Activated B cell treated with CpG ODN at 0.5 μM for 24 hours (primary cell): ENCODE measurements at places on chromosomes 3 and 15.

DNA sequence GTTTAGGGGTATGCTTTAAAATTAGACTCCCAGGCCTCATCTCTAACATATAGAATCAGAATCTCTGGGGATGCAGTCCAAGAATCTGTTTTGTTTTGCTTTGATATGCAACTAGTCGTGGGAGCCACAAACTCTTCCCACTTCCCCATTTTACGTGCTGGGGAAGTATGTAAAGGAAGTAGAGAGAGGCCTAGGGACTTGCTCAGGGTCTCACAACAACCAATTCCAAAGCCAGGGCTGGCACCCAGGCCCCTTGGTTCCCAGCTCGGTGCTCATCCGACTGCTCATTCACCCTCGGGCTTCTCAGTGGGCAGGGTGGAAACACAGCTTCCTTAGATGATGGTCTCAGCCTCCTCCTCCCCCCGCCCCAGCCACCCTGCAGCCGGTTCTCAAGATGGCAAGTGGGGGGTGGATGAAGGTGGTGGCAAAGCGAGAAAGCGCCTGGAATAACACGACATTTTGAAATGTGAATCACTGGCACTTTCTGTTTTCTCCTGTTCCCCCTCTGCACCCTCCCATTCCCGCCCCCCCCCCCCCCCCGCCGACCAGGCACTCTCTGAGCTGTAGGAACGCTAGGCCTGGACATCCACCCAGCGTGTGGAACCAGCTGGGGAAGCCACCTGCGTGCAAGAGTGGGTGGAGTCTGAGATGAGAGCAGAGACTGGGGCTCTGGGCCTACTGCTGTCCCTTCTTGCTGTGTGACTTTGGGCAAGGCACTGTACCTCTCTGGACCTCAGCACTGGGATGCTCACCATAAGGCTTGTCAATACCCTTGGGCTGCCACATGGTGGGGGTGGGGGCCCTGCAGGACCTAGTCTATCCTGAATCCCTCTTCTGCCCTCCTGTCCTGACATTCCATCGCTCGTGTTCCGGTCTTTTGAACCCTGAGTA is 214.5 kb downstream of the RPLP1 start:
- peak; percentile 37 for DNase-seq

- no peak for DNase-seq
Observed at GRCh38 chr15:99086327-99086667, 18.6 kb upstream of the SYNM start.

DNA sequence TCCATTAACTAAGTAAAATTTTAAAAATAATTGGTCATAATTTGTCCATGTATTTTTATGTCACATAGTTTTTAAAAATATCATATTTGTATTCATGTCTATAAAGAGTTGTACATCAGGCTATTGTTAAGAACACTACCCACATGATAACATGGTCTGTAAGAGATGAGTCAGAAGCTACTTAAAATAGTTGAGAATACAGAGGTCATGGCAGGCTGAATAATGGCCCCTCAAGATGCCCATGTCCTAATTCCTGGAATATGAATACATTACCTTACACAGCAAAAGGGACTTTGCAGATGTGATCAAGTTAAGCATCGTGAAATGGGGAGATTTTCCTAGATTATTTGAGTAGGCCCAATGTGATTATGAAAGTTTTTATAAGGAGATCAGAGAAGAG is 782.9 kb upstream of the GOLIM4 start:
- DNase-seq = no peak

- DNase-seq = no peak
Observed at GRCh38 chr3:58178528-58179234, 32.1 kb downstream of the DNASE1L3 start.

DNA sequence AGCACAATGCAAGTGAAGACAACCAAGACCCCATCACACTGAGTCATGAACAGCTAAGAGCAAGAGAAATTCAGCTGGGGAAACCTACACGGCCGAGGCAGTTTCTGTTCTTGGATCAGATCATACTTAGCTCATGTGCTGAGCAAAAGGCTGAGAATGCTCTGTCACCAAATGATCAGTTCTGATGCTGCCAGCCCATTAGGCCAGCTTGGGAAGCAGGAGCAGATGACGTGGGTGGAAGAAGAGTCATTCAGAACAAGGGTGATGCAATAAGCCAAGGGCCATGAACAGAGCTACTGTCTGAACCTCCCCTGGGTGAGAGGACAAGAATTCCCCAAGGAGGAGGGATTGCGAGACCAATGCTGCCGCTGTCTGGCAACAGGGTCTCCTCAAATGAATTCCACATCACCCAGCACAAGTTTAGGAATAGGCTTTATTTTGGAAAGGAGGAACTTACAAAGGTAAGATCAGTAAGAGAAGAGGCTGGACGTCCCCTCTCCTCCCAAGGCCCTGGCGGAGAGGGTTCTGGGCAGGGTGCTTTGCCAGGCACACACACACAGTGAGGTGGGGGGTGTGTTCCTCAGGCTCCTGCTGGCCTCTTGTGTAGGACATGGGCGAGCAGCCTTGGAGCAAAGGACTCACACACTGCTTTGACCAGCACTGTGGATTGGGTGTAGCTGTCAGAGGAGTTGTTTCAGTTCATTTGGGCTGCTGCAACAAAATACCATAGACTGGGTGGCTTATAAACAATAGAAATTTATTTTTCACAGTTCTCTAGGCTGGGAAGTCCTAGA is 65.6 kb upstream of the CTXND1 start:
- no peak for DNase-seq

- no peak for DNase-seq
Observed at GRCh38 chr3:128312271-128312670, 154.4 kb downstream of the DNAJB8 start.

GRCh38 chr3:47475029-47475569 is 642 bp downstream of the SCAP start:
- DNase-seq = no peak

DNA sequence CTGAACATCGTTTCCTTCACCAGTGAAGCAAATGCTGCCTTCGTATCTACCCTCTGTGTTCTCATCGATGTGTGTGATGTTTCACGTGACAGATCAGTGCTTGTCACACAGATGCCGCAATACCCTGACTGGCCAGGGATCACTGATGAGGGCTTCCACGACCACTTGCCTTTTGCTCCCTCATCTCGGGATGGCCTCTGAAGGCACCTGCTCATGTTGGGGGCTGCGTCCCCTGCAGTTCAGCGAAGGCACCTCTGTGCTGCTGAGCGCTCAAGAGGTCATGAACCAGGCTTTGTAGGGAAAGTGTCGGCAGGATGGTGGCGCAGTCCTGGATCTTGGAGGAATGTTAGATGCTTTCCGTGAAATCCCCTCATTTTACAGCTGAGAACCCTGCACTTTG is 79.2 kb upstream of the KLF13 start:
- no peak for DNase-seq

- DNase-seq = no peak
Observed at GRCh38 chr15:49721621-49722020, 100.8 kb downstream of the DTWD1 start.

DNA sequence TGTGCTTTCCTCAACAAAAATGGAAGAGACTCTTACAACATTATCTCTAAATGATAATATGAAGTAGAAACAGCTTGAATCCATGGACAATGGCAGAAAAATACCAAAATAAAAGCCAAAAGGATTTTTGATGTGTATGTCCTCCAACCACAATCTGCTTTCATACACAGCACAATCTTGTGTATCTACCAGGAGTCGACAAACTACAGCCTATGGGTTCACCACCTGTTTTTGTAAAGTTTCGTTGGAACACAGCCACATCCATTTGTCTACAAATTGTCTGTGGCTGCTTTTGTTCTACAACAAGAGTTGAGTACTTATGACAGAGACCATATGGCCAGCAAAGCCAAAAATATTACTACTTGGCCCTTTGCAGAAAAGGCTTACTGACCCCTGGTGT is 88.7 kb upstream of the UBE2E2 start:
- DNase-seq = no peak

- no peak for DNase-seq
Observed at GRCh38 chr3:97510795-97511194, 253.8 kb upstream of the ARL6 start.

DNA sequence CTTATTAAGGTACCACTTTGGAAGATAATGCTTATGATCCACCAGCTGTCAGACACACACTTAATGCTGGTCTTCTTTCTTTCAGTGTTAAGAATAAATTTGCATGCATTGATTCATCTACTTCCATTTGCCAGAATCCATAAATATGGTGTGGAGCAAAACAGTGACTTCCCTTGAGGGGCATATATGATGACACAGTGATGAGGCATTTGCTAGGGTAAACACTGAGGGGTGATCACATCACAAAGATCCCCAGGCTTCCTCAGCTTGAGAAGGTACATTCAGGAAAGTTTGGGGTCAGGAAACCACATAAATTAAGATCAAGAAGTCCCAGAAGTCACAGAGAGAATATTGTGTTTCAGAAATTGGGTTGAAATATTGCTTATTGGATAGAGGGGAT is 9.9 kb upstream of the ZBED2 start:
- DNase-seq = no peak

GRCh38 chr3:16140116-16140893 is 34.2 kb upstream of the GALNT15 start:
- DNase-seq = no peak

DNA sequence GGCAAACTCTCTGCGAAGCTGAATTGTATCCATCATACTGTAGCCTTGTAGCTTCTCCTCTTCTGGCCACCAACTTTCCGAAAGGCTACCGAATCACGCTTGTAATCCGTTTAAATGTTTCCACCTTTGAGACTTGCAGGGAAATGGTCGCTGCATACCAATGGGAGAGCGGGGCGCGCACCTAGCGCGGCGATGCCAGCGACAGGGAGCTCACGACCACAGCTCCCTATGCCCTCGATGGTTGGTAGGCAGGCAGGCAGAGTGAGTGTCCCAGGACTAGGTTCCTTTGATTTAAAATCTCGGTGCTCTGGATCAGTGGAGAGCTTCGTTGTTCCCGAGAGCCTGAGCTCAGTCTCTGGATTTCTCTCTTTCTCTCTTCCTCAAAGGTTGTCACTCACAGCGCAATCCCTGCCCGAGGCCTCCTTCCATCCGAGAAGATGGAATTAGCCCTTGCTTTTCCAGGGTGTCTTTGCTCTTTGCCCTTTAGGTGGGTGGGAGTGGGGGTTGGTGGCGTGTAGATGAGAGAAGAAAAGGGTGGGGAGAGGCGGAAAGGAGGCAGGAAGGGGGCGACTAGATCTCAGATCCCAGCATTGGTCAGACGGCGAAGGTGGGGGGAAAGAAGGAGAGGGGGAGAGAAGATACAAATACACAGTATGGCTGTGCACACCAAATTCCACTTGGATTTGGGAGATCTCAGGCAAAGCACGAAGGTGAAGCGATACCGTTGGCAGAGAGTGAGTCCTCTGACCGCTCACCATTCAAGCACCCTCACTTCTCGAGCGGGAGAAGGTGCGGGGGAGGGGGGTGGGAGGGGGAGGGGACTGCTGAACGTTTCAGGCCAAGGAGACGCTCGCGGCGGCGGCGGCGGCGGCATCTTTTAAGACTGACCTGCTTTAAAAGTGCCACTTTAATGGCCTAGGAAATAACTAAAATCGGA is at the start of gene SLITRK3:
SLITRK3 (minus strand) TSS at position 745 of the 937 bp plus-strand sequence. CDS start 5,554 bp downstream, outside the sequence.
- no peak for DNase-seq

DNA sequence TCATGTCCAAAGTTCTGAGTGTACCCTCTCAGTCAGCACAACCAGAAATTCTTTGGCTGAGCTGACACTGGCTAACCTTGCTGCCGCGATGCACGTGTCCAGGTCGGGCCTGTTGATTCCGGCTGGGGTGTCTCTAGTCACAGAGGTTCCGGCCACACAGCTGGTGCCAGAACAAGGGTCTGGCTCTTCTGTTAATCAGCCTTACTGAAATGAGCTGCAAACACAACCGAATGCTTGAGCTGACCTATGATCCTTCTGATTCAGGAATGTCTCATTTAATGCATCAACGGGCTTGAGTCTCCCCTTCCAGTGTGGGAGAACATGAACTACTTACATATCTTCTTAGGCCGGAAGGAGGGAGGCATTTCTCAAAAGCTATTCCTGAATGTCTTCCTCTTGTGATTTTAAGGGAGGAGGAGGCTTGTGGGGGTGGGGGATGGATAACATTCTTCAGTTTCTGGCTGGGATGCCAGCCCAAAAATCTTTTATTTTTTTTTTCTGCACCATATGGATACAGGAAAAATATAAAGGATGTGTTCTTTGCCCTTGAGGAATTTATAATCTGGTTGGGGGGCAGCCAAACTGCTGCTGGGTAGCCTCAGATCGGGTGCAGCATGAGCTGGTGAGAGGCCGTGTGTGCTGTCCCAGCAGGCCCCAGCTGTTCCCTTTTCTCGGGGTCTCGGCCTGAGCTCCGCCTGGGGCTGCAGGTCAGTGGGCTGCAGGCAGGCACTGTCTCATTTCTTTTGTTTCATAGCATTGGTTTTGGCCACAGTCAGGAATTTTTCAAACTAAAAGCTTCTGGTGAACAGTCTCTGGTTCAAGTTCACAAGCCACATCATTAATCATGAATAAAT is 319.1 kb upstream of the TBL1XR1 start:
- DNase-seq = no peak
